Camera-type eye (tissue), 1 donor: ENCODE measurements at places on chromosomes 1 and 21. TPM values are rescaled to one million over a fixed set of nuclear protein-coding genes. Genes with fewer than 3 reads are reported as not detected.

Gene IRF6
- 7.8 TPM for total RNA-seq

Gene TRNP1
- 20.7 TPM for total RNA-seq

Gene CACNA1E
- 6.3 TPM for total RNA-seq

Gene SDC3
- 49.3 TPM for total RNA-seq

Gene TRAF5
- total RNA-seq, result 26.5 TPM

Gene FLG
- total RNA-seq, result 1.3 TPM

Gene DUSP10
- 27.5 TPM for total RNA-seq
